Lung microvascular endothelial cell (primary cell): ENCODE measurements at places on chromosomes 2 and 18. TPM values are rescaled to one million over a fixed set of nuclear protein-coding genes. Genes with fewer than 3 reads are reported as not detected.

Gene SCN7A
- not detected in 2 replicates for total RNA-seq

Gene ANKRD29
- 0.65 and 0.79 TPM in 2 replicates for total RNA-seq

Gene SLC8A1
- under 0.01 and 0.44 TPM in 2 replicates for total RNA-seq

Gene GRP
- total RNA-seq: not detected in 2 replicates

Gene RFTN2
- 7.8 and 13.3 TPM in 2 replicates for total RNA-seq

Gene ABCB11
- total RNA-seq: under 0.01 TPM in 1 of 2 replicates, not detected in the other

Gene FBLN7
- 0.87 and 2.2 TPM in 2 replicates for total RNA-seq

Gene LRATD1
- total RNA-seq: 2.0 and 9.4 TPM in 2 replicates

Gene REEP1
- total RNA-seq: 4.8 and 14.5 TPM in 2 replicates

Gene ACTG2
- total RNA-seq: not detected in 2 replicates

Gene CLEC4F
- total RNA-seq: under 0.01 TPM in 2 replicates
